ENCODE measurements at places on chromosomes 16 and 17. TPM values are rescaled to one million over a fixed set of nuclear protein-coding genes. Genes with fewer than 3 reads are reported as not detected.
A peak's percentile ranks its signal among the peaks of the same experiment; 100 is the strongest.

Gene ZFP1
- 6.9 TPM for total RNA-seq

Gene CEP112
- 7.5 TPM for total RNA-seq

Gene KRTAP3-1
- total RNA-seq = not detected

DNA sequence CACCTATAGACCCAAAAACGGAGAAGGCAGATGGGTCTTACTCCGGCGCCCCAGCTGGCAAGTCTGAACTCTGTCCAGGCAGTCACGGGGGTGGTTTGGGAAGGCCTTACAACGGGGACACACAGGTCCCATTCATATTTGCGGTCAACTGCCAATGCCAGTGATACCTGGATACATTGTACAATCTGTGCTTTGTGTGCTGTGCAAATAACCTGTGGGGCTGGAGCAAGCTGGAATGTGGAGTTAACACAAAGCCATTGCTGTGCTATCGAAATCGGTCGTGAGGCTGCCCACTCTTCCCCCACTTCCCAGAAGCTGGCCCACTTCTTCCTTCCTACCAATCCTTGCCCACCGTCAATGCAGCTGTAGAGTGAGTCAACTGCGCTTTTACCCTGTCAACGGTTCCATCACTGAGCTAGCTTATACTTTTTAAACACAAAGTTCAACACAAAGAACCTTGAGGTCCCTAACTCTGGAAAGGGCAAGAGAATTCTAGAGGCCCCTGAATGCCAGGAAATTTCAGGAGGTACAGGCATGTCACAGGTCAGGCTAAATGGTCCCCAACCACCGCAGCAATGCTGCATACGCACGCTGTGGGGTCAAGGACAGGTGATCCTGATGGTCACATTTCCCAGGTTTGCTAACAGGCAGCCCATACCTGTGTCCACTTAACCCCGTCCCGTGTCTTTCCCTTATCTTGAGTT, 122.8 kb downstream of the ZFHX3 start:
- DNase-seq = no peak

Gene CCL8
- not detected for total RNA-seq

DNA sequence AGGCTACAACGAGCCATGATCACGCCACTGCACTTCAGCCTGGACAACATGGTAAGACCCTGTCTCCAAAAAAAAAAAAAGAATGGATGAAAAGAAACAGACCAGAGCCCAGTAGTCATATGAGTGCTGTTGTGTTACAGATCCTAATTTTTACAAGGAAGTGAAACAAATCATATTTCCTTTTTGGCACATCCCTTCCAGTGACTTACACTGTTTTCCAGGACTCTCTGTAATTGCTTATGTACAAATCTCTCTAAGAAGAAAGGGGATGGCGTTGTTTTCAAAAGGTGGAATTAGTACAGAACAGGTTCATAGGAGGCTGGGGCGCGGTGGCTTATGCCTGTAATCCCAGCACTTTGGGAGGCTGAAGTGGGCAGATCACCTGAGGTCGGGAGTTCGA, 19.8 kb upstream of the ZNF594 start:
- no peak for DNase-seq

DNA sequence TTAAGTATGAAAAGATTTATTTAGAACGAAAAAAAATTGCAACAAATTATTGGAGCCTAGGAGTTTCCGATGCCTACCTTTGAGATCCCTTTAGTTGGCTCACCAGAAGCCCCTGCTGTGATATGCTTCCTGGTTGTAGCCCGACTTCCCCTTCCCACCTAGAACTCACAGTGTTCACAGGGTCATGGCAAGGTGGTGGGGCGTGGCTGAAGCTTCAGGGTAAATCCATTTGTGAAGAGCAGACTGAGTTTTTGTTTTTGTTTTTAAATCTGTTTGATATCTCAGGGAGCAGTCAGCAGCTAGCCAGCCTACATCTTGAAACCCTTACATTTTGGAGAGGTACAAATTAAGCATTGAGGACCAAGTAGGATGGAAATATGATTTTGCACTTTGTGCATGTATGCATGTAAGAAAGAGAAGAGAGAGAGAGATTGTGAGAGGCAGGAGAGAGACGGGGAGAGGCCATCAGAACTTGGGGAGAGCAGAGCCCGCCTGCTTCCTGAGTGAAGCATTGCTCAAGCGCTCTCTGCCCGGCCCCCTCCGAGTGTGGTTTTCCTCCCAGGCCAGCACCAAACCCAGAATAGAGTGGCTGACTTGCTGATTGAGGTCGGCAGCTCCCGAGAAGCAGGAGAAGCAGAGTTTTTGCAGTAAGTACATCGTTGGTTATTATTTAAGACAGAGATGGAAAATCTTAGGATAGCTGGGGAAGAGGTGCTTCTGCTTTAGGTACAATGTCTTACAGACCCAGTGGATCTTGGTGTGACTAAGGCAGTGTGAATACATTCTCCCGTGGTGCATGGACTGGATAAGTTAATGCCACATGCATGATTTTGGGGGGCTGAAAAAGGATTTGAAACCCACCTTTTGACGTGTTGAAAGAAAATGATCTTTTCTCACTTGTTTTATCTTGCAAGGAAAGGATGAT, 64.2 kb downstream of the SPECC1 start:
- peak; percentile 37 for DNase-seq

Gene PRR35
- total RNA-seq = not detected

Measured in gastrocnemius medialis (tissue), 4 donors.